ENCODE measurements at places on chromosomes 16 and 17.
A peak's percentile ranks its signal among the peaks of the same experiment; 100 is the strongest.

DNA sequence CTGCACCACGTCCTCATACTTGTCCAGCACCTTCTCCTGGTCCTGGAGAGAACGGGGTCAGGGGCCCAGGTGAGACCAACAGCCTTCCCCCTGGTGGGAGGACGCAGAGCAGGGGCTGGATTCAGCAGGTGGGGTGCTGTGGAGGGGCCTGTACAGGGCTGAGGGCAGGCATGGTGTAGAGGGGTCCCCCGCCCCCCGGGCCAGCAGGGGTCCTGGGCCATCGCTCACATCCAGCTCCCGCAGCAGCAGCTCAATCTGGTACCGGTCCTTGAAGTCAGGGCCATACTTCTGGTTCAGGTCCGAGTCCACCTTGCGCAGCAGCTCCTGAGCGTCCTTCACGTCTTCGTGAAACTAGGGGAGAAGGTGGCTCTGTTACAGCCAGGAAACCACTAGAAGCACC, 41.6 kb downstream of the PPL start:
- DNase-seq: no peak

DNA sequence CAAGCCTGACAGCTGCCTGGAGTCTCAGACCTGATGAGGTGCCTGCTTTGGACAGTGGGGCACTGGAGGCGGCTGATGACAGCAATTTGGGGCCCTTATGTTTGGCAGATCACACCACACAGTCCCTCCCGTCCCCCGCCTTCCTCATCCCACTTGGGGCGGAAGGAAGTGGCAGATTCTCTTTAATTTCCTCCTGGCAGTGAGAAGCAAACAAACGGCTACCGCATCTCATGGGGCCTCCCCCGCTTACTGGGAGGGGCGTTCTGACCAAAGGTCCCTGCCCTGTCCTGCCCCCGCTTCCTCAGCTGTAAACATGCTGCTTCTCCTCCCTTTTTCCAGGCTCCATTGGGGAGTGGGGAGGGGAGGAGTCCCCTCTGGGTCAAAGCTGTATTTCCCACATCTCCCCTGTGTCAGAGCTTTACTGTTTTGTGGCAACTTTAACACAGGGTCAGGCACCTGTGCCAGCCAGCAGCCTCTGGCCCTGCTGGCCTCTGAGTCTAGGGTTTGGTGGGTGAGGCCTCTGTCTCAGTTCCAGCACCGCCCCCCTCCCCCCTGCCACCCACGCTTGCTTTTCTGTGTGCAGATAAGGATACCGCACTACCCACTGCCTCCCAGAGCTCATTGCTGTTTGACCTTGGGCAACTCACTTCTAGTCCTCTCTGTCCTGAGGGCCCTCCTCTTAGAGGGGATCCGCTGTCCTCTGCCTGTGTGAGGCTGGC, 5.4 kb upstream of the NFATC3 start:
- no peak for DNase-seq

- DNase-seq: no peak
Observed at GRCh38 chr17:21394265-21394664, 18.1 kb downstream of the KCNJ12 start.

DNA sequence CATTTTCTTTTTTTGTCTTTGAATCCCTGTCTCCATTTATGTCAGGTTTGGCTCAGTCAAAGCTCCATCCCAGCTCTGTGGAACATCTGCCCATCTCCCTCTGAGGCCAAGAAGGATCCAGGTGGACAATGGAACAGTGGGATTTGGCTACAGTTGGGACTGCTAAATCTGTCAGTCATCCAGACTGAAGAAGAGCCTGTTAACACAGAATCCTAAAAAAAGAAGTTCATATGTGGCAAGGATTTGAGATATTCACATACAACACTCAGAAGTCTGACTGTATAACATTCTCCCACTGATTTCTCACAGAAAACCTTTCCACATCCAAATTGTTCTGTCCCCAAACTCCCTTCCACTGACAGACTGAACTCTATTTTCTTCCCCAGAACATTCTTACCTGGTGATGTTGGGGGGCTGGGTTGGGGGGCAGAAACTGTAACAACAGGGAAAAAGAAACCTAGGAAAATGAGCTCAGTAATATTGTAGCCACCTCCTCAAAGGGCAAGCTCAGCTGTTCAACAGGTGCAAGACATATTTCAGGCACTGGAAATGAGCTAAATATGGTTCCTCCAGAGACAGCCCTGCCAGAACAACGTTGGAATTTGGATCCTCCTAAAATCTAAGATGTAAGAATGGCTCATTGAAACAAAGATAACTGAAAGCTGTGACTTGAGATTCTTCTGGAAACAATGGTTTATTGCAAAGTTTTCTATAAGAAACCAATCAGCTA, 301.5 kb upstream of the CDH5 start:
- DNase-seq: no peak

DNA sequence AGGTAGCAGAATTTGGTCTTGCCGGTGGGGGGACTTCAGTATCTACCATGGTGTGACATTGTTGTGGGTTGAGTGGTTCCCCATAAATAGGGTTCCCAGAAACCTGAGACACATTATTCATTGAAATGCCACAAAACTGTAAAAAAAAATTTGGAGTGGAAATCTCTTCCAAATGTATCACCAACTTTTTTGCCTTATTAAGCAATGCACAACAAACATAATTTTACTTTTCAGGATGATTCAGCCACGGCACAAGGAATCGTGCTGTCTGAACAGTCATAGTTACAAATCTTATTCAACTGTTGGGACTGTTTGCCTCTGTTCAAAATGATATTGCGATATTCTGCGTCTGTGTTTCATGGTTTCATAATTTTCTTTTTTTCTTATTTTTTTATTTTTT, 181.2 kb downstream of the NTN1 start:
- no peak for DNase-seq

- no peak for DNase-seq
Observed at GRCh38 chr17:82180776-82181528, 31.7 kb downstream of the CCDC57 start.

GRCh38 chr16:23650674-23651416, 9.6 kb downstream of the DCTN5 start:
- no peak for DNase-seq

- DNase-seq: peak; percentile 87
Observed at GRCh38 chr17:81428948-81429774, 33.9 kb downstream of the BAHCC1 start.

- DNase-seq: no peak
Observed at GRCh38 chr16:72565106-72565505, 393.2 kb upstream of the PMFBP1 start.

Measured in NCI-H2171 treated with DMSO at 0.1 percent for 48 hours (cell line).